ENCODE measurements at places on chromosomes 5 and 9. TPM values are rescaled to one million over a fixed set of nuclear protein-coding genes. Genes with fewer than 3 reads are reported as not detected.

Gene SLC46A2
- not detected for total RNA-seq

Gene NEUROG1
- total RNA-seq: not detected

Gene ZNF454
- total RNA-seq: not detected

Gene ADAM19
- 13.7 TPM for total RNA-seq

Gene SH3RF2
- total RNA-seq: 3.1 TPM

Data from A549 treated with ZK216348 at 1 μM for 4 hours (cell line).